ENCODE measurements at places on chromosomes 1 and 21.

DNA sequence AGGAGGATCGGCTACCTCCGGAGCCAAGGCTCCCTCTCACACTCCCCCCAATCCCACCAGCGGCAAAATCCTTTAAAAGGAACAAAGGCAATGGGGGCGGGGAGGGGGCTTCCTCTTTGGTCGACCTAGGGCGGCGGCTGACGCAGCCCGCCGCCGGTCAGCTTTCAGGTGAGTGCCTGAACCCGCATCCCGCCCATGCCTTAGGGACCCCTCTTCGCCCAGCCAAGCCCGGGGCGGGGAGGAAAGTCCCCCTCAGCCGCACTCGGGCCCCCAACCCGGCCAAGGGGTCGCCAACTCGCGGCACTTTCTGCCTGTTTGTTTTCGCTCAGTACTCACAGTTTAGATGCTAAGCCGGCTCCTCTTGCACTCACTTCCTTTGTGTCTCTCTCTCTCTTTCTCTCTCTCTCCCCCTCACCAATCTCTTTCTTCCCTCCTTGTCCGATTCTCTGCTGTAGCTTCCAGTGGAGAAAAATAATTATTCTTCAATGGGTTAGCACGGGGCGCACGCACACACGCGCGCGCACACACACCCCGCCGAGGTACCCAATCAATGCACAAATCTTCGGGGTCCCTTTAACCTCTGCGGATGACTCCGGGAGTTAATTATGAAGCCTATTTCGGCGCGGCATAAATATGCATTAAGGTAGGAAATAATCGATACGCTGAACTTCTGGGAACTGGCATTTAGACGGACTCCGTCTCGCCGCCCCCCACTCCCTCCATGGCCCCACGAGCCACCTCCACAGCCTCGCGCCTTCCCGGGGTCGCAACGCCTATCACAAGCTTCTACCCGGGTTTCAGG, at the start of gene BLACAT1:
BLACAT1 (minus strand) TSS at position 465 of the 802 bp plus-strand sequence.
- no peak for DNase-seq

DNA sequence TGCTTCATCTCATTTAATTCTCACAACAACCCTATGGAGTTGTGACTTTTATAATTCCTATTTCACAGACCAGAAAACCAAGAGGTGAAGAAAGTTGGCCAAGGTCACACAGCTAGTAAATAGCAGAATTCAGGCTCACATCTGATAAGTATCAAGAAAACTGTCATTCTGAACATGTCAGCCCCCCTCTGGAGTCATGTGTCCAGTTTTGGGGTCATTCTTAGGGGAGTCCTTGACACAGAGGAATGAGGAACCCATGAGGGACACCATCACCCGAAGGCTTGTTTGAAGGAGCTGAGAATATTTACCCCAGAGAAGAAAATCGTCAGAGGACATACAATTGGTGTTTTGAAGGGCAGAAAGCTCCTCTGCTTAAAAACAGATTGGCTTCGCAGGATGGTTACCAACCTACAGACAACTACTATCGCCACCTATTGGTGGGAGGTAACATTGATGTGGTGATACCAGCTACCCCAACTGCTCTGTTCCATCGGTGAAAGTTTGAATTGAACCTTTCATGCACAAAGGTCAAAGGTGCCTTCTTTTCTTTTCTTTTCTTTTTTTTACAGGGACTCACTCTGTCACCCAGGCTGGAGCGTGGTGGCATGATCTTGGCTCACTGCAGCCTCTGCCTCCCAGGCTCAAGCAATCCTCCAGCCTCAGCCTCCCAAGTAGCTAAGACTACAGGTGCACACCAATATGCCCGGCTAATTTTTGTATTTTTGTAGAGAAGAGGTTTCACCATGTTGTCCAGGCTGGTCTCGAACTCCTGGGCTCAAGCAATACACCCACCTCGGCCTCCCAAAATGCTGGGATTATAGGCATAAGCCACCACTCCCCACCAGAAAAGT, 31.3 kb downstream of the NCMAP start:
- peak; percentile 78 for DNase-seq

GRCh38 chr1:158043232-158043631, 49.8 kb downstream of the KIRREL1 start:
- DNase-seq, result no peak

DNA sequence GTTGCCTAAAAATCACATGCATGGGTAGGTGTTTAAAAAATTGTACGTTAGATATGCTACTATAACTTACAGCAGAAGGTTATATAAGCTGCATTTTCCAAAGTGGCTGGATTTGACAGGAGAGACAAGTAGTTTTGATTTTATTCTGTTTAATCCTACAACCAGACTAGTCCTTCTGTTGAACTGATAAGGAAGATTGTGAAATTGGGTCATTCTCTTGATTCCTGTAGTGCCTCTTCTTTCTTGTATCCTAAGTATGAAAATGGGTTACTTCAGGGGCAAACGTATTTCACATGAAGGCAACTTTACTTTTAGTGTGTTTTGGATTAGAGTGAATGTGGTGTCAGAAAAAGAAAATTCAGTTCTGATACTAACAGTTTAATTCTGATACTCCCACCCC, 19.0 kb downstream of the CDC42 start:
- DNase-seq, result no peak

GRCh38 chr1:115908565-115909274, 67.6 kb upstream of the SLC22A15 start:
- no peak for DNase-seq

DNA sequence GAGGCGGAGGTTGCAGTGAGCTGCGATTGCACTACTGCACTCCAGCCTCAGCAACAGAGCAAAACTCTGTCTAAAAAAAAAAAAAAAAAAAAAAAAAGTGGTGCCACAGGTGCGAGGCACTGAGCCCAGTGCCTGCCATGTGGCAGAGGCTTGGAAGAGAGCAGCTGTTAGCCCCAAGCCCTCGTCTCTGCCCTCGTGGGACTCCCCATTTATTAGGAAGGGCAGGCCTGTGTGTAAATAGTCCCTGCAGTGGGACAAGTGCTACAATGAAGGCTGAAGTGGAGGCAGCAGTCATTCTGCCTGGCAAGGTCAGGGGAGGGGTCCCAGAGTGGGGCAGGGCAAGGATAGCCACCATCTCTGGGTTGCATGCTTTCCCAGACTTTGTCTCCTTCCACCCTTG, 6.5 kb downstream of the RPS6KA1 start:
- DNase-seq, result no peak

DNA sequence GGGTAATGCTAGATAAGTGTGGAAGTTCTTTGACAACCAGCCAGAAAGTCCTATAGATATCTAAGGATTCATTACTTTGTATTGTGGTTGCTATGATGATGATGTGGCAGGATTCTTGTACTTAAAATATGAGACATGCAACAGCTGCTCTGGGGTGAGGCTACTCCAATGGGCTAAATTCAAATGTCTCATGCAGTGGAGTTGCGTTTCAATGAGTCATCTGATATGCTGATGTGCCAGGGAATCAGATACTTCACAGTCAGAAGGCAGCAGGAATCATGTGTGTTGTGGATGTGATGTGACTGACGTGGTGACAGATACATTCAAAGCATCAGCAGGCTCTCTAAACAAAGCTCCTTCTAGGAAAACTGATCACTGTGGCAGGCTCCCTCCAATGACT, 66.5 kb downstream of the TSEN15 start:
- DNase-seq, result peak; percentile 3

DNA sequence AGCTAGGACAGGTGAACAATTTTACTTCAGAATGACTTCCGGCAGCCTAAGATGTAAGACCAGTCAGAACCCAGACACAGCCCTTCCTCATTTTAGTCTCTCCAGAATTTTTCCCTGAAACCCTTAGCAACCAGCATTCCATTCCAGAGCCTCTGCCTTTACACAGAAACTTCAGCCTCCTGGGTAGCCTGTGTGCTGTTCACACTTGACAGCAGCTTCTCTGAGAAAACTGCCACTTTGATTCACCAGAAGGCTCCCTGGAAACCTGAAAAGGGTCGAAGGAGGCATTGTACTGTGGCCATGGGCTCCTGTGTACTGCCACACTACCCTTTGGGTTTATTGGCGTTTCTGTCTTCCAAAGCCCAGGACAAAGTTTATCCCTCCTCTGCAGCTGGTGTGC, 17.4 kb downstream of the HYI start:
- DNase-seq, result no peak

DNA sequence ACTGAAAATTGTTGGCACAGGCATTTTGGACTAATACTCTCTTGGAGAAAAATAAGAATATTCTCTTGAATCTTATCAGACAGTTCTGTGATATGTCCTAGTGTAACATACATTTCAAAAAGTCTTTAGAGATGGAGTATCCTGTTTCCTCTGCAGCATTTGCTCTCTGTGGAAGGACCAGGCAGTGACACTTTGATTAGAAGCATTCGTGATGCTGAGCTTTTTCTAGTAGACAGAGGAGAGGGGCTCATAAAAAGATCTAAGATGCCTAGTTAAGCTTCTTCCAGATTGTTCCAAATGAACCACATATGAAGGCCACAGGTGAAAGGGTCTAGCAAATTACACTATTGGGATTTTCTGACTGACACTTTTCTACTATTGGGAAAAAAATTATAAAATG, 120.3 kb downstream of the C1orf21 start:
- DNase-seq, result no peak

DNA sequence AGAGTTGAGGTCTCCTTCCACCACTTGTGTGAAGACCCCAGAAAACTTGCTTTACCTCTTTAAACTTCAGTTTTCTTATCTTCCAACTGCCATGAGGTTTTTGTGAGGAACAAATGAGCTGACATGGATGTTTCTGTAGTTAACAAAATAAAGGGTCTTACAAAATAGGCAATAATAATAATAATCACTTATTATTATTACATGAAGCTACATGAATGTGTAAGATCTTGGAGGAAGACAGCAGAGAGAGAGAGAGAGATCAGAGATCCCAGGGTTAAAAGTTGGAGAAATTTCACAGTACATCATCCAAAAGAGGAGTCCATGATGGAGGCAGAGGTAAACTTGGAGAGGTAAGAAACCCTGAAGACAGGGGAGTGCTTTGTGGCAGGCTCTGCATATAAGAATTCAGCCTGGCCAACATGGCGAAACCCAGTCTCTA, 10.7 kb downstream of the RCC1 start:
- no peak for DNase-seq

DNA sequence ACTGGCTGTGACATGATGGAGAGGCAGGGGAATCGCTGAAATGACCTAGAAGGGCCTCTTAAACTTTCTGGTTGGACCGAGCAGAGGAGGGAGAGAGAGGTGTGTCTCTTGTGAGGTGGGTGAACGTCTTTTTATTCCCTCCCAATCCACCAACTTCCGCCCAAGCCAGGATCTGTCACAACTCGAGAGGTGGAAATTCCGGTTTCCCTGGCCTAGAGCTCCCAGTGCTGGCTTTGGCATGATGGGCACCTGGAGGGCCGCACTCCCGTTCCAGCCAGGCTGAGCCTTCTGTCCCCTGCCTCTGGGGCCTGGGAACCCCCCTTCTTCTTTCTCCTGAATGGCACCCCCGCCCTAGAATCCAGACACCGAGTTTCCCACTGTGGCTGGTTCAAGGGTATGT, at the start of gene SEMA4A:
SEMA4A (plus strand) TSS at position 224 of the 400 bp plus-strand sequence. CDS start 994 bp downstream, outside the sequence.
- DNase-seq, result no peak

GRCh38 chr1:43731867-43732531, 24.7 kb downstream of the ST3GAL3 start:
- DNase-seq, result no peak

DNA sequence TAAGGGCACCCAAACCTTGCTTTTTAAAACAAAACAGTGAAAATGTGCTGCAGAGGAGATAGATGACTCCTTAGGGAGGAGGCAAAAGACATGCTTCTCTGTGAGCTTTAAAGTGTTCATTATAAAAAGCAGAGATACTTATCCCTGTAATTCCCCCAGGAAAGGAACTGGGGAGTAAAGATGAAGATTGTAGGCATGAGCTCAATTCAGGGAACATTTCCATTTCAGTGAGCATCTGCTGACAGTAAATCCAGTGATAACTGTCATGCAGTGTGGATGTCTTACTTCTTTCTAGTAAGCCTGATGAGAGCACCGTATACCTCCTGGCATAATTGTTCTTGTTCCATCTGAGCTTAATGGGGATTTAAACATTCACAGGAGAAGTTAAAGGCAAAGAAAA, 1296.5 kb downstream of the MRPL39 start:
- DNase-seq, result no peak

GRCh38 chr1:154951901-154952657, 3.8 kb downstream of the PBXIP1 start:
- DNase-seq, result no peak

- no peak for DNase-seq
These were observed 112.9 kb downstream of the CDC7 start for GRCh38 chr1:91613595-91613994.
